ENCODE measurements at places on chromosomes 1 and 21.
A peak's percentile ranks its signal among the peaks of the same experiment; 100 is the strongest.

DNA sequence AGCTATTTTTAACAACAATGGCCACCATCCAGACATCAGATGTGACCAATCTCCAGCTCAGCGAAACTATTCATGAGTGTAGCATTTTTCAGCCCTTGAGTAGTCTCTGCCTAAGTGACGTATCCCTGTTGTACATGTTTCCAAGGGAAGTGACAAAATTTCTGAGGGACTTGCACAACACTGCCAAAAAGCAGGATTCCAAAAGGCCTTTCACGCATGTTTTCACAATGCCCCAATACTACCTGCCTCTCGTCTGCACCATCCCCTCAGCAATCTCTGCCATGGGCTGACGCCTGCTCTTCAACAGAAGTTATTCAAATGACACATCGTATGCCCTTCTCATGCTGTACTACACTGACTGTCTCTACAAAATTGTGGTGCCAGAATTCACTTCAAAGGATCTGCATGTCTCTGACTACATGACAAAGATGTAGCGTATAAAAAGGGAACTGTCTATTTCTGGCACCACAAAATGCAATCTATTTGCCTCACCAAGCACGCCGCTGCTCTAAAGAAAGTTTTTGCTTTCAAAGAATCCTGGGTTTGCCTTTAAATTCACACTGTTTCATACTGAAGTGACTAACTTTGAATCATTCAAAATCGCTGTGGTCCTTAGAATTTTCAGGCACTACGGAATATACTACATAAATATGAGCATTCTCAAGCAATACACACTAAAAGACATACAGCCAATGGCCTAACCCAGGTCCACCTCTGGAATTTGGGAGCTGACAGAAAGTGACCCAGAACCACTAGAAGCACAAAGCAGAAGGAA lies 32.9 kb downstream of the JAK1 start:
- no peak for DNase-seq

DNA sequence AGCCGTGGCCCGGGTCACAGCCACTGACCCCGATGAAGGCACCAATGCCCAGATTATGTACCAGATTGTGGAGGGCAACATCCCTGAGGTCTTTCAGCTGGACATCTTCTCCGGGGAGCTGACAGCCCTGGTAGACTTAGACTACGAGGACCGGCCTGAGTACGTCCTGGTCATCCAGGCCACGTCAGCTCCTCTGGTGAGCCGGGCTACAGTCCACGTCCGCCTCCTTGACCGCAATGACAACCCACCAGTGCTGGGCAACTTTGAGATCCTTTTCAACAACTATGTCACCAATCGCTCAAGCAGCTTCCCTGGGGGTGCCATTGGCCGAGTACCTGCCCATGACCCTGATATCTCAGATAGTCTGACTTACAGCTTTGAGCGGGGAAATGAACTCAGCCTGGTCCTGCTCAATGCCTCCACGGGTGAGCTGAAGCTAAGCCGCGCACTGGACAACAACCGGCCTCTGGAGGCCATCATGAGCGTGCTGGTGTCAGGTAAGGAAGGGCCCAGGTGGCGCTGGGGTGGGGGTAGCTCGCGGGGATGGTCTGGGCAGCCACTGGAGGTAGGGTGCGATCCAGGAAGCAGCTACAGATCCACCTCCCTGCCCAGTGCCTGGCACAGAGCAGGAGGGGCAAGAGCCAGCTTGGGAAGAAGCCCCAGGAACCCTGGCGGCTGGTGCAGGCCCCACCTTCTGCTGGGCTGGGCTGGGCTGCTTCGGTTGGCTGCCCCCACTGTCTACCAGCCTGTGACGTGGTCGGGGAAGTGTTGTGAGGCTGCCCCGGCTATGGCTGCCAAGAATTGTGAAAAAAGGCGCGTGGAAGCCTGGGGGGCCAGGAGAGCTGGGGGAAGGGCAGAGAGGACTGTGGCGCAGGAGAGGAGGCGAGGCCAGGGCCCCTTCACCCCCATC lies 3.8 kb downstream of the CELSR2 start:
- no peak for DNase-seq

- DNase-seq = no peak
Measured at GRCh38 chr1:202154766-202155477, 5.5 kb downstream of the PTPN7 start.

GRCh38 chr1:5347726-5348125 lies 644.5 kb downstream of the NPHP4 start:
- no peak for DNase-seq

GRCh38 chr21:17925899-17926298 lies 106.7 kb upstream of the C21orf91 start:
- no peak for DNase-seq

DNA sequence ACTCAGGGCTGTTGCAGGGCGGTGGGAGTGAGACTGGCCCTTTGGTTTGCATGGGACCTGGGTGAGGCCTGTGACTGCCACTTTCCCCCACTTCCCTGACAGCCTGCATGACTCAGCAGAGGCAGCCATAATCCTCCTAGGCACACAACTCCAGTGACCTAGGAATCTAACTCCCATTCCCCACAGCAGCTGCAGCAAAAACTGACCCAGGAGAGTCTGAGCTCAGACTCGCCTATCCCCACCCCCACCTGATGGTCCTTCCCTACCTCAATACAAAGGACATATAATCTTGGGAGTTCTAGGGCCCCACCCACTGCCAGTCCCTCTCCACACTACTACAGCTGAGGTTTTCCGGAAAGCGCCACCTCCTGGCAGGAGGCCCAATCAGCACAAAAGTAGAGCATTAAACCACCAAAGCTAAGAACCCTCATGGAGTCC lies 26.7 kb downstream of the NDC1 start:
- DNase-seq = no peak

GRCh38 chr1:248590055-248590454 lies 7.4 kb downstream of the OR2T10 start:
- no peak for DNase-seq

DNA sequence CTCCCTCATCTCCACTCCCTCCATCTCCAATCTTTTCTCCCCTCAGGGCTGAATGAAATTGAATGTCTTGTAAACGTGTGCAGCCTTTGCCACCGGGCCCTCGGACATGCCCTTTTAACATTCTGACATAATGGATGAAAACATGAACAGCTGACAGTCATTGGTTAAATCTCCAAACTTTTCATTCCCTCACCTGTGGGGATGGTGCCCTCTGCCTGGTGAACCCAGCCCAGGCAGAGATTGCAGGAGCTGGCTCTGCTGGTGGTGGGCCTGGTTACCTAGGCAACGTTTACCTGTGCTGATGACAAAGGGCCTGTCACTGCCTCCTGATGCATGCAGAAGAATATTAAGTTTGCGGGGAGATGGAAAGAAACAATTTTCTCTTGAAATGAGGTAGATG lies 21.3 kb downstream of the ST6GALNAC3 start:
- no peak for DNase-seq

- DNase-seq = peak; percentile 4
Measured at GRCh38 chr21:37555672-37556261, 189.2 kb downstream of the DYRK1A start.

DNA sequence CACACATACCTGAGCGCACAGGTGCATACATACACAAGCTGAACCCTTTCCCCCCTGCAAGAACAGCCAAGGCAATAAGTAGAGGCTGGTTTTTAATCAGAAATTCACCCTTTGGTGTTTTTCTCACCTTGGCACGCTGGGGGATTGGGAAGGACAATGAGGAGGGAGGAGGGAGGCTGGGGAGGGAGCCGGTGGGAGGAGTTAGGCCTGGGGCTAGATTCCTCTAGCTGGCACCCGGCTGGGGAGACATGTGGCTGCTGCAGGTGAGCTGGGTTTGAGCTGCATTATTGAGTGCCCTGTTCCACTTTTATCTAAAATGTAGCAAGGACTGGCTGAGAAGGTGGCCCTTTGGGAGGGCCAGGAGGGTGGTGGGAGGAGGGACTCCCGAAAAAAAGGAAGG lies 97.8 kb upstream of the CSF3R start:
- no peak for DNase-seq

- DNase-seq = no peak
Measured at GRCh38 chr21:46626975-46627501, 8.4 kb upstream of the PRMT2 start.

- no peak for DNase-seq
Measured at GRCh38 chr1:19071674-19072281, 115.3 kb upstream of the IFFO2 start.

DNA sequence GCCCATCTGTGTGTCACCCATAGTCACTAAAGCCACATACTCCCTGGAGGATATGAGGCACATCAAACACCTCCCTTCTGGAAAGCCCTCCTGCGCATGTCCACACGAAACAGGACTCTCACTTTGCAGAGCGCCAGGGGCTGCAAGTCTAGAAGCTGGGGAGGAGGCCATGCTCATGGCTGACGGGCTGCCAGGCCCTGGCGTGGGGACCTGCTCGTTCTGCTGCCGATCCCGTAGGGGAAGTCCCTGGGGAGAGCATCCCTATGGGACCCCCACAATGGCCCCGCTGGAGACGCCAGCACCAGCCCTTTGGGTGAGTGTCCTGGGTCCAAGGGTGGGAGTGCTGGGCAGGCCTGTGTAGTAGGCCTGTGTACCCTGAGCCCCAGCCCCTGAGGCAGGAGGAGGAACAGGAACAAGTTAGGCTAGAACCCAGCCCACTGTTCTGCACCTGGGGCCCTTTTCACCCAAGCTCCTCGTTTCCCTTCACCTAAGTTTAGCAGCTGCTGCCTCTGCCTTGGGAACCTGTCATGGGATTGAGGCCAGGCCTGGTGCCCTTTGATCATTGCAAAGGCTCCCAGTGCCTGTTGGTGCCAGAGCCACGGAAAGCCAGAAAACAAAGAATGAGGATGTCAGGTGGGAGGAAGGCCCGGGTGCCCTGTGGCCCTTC lies 9.9 kb downstream of the FAM3B start:
- DNase-seq = no peak

DNA sequence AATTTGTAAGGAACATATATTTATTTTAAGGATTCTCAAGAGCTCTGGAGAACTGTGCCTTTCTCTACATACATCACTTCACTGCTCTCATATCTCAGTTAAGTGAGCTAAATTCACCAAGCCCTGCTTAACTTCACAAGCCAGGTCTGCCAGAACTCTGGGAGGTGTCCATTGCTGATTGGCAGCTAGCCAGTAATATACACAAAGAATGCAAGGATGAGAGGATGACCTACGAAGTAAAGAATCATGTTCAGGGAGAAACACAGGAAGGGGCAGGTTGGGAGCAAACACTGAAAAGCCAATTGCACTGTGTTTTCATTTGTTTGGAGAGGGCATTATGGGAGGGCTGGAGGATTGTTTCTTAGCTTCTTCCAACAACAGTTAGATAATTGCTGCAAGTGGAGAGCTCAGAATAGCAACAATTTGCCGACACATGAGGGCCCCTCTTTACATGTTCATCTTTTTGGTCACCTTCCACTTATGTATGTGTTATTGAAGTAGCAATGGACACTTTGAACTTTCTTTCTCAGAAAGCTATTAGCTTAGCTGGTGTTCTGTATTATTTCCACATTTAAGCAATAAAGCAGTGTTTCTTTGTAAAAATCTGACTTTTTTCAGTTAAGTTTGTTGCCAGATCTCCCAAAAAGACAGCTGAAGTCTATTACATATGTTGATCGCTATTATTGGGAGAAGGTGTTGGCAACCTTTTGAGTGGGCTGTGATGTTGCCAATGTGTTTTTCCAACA lies 254.8 kb downstream of the LTN1 start:
- DNase-seq = no peak

- no peak for DNase-seq
Measured at GRCh38 chr1:208081972-208082371, 162.2 kb downstream of the PLXNA2 start.

Data from activated T-helper 2 cell treated with anti-CD3 and anti-CD28 coated beads, Interferon-gamma antibody, Interleukin-2, Interleukin-4, amounts not matched to agents 10 μg/mL and 5 μg/mL and 100 μg/mL, durations not matched to agents 14 hours and 24 hours and 36 hours (primary cell).